ENCODE measurements at places on chromosomes 13 and 19.

- no peak for DNase-seq
Observed at GRCh38 chr13:101116826-101117225, 299.5 kb downstream of the NALCN start.

DNA sequence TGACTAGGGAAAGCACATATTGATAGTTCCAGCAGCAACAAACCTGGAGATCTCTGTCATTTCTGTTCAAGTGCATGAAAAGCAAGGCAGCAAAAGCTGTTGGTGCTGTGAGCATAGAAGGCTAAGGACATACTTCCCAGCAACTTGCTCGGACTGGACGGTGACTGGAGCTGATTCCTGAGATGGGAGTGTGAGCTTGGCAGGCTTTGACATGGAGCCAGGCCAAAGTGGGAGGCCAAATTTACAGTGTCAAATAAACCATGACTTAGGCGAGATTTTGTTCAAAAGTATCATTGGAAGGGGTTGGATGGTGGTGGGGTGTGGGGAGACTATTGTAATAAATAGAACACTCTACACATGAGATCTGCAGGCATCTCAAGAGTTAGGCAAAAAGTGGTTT lies 5.9 kb upstream of the ARGLU1 start:
- DNase-seq = no peak

DNA sequence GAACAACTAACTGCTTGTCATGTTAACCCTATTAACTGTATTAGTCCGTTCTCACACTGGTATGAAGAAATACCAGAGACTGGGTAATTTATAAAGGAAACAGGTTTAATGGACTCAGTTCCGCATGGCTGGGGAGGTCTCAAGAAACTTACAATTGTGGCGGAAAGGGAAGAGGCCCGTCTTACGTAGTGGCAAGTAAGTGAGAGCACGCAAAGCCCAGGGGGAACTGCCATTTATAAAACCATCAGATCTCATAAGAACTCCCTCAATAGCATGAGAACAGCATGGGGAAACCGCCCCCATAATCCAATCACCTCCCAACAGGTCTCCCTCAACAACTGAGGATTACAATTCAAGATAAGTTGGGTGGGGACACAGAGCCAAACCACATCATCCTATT lies 34.7 kb downstream of the PHF11 start:
- DNase-seq = no peak

GRCh38 chr13:111491659-111492058 lies 171.2 kb downstream of the TEX29 start:
- no peak for DNase-seq

DNA sequence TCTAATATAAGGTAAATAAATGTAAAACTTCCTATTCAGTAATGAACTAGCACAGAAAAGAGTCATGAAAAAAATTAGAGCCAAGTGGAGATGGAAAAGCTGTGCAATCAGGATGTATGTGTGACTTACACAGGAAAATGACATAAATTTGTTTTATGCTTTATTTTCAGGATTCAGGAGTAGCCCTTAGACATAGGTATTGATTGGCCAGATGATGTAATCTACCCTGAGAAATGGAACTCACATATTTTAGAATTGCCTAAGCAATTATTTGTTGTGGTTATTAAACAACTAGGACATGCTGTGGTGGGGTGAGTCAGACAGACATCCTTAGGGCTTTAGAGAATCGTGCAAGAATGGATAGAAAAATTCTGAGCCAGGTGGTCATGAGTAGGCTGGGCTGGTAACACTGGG lies 110.6 kb downstream of the PCDH9 start:
- DNase-seq = no peak

DNA sequence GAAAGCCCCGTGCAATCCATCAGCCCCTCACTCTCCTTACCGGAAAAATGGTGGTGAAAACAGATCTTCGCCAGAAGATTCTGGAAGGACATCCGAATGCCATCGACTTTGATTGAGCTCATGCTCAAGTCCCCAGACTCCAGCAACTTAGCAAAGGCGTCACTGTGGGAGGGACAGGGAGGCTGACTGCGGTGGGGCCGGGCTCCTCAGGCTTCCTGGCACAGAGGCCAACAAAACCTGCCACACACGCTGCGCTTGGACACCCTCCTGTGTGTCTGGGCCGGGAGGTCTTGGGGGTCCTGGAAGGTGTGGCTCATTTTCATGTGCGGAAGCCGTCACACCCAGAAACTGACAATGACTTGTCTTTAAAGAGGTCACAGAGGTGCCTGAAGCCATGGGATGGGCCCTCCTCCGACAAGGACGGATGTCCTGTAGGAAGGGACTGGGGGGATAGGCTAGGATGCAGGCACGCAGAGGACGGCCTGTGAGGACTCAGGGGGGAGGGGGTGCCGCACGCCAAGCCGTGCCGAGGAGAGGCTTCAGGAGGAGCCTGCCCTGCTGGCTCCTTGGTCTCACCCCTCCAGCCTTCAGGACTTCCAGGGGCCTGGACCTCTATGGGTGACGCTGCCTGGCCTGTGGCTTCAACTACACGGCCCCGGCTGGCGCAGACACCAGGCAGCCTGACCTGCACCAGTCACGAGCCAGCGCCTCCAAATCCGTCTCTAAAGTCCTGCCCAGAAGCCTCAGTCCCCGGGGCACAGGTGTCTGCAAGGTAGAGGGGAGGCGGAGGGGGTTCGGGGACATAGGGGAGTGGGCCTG lies 12.5 kb downstream of the IZUMO4 start:
- no peak for DNase-seq

DNA sequence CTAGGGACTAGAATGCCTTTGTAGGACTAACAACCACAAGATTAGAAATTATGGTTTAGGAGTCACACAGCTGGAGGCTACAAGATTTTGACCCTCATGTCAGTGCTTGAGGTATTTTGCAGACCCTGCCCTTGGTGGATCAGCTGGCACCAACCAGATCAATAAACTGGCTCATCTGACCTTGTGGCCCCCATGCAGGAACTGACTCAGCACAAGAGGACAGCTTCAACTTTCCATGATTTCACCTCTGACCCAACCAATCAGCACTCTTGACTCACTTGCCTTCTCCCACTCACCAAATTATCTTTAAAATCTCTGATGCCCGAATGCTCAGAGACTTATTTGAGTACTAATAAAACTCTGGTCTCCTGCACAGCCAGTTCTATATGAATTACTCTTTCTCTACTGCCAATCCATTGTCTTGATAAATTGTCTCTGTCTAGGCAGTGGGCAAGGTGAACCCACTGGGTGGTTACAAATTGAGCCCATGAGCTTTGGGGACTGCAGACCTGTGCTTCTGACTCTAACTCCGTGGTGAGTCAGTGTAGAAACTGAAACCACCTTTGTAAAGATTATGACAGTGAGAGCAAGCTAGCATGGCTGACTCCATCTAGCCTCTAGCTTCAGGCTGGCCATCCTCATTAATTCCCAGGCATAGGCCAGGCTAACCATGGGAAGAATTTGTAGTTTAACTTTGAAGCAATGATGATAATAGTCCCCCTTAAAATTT lies 33.9 kb upstream of the CEACAM8 start:
- DNase-seq = no peak

GRCh38 chr19:18203408-18203862 lies 407 bp downstream of the RAB3A start:
- DNase-seq = peak; percentile 57

DNA sequence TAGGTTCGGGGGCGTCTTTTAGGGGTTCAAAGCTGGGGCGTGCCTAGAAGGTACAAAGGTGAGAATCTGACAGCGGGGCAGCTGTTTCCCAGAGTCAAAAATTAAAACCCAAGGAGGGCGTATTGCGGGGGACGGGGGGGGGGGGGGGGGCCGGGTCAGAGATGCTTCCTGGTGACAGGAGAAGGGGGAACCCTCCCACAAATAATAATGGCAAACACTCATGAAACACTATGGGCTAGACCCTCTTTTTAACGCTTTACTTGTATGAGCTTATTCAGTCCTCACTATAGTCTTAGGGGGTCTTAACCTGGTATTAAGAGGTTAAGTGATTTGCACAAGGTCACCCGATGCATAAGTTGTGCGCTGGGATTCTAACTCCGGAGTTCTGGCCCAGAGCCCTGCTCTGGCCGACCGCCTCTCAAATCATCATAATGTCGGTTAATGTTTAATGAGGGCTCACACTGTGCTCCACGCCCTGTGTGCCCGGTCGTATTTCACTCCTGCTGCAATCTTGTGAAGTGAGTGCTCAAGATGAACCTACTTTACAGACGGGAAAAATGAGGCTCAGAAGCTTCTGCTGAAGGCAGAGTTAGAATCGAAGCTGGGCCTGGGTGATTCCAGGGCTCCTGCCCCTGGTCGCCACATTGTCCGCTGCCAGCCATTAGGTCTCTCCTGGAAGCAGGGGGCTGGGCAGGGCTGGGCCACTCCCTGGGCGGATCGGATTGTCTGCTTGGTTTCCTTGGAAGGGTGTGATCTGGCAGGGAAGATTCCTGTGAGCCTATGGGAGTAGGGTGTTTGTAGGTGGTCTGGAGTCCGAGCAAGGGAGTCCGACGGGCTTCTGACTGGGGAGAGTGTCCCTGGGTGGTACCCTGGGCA lies 964 bp downstream of the PAK4 start:
- DNase-seq = no peak

- peak; percentile 54 for DNase-seq
Observed at GRCh38 chr19:30682999-30683536, 310.9 kb downstream of the ZNF536 start.

DNA sequence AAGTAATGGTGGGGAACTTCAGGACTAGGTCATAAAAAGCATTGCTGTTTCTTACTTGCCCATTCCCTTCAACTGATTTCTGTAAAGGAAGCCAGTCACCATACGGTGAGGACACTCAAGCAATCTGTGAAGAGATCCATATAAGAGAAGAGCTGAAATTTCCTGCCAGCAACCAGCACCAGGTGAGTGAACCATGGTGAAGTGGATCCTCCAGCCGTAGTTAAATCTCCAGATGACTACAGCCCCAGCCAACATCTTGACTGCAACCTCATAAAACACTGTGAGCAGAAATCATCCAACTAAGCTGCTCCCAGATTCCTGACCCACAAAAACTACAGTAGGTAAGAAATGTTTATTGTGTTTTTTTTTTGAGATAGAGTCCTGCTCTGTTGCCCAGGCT lies 3.8 kb upstream of the SLC6A16 start:
- DNase-seq = no peak

GRCh38 chr19:55623130-55623529 lies 1.2 kb downstream of the ZNF784 start:
- no peak for DNase-seq

GRCh38 chr13:111323950-111324651 lies 3.7 kb downstream of the TEX29 start:
- no peak for DNase-seq

GRCh38 chr19:38710928-38711725 lies 33.1 kb downstream of the CAPN12 start:
- no peak for DNase-seq

DNA sequence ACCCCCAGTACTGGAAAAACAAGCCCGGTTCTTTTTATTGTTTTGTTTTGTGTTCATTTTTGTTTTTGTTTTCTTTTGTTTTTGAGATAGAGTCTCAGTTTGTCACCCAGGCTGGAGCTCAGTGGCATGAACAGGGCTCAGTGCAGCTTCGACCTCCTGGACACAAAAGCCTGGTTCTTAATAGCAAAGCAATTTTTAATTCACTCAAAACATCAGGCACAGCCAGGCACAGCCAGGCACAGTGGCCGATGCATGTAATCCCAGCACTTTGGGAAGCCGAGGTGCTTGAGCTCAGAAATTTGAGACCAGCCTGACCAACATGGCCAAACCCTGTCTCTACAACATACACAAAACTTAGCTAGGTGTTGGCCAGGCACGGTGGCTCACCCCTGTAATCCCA lies 30.7 kb downstream of the INSR start:
- no peak for DNase-seq

GRCh38 chr13:30856005-30856790 lies 49.9 kb upstream of the MEDAG start:
- DNase-seq = no peak

- DNase-seq = no peak
Observed at GRCh38 chr13:42984691-42985090, 7.3 kb downstream of the EPSTI1 start.

GRCh38 chr19:11944656-11945055 lies 19.7 kb downstream of the ZNF700 start:
- DNase-seq = no peak

DNA sequence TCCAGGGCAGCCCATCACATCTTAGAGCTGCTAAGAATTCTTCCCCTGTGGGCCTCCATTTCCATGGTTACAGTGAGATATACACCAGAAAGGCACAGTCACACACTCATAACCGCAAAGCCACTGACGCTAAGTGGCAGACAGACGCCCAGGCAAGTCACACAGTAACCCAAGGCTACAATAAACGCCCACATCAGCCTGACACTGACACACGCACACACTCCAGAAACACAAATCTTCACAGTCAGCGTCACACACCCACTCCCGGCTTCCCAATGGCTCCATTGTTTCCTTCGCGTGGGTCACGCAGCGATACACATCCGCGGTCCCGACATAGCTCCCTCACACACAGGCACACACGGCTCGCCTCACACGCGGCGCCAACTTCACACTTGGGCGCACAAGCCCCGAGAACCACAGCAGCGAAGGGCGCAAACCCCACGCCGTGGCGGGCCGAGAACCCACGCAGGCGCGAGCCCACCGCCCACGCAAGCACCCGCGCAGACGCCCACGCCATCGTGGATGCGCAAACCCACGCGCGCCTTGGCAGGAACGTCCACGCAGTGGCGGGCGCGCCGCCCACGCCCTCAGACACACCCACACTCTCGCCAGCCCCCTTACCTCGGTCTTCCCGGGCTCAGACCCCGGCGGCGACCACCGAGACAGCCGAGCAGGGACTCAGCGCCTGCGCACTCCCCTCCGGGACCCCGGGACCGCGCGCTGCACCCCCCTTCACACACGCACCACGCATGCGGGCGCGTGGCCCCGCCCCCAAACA lies at the start of gene ZNF667:
Gene ZNF667, minus strand, starts transcription at position 695 of the 778 bp plus-strand sequence. CDS start 14,975 bp downstream, outside the sequence.
- DNase-seq = no peak

DNA sequence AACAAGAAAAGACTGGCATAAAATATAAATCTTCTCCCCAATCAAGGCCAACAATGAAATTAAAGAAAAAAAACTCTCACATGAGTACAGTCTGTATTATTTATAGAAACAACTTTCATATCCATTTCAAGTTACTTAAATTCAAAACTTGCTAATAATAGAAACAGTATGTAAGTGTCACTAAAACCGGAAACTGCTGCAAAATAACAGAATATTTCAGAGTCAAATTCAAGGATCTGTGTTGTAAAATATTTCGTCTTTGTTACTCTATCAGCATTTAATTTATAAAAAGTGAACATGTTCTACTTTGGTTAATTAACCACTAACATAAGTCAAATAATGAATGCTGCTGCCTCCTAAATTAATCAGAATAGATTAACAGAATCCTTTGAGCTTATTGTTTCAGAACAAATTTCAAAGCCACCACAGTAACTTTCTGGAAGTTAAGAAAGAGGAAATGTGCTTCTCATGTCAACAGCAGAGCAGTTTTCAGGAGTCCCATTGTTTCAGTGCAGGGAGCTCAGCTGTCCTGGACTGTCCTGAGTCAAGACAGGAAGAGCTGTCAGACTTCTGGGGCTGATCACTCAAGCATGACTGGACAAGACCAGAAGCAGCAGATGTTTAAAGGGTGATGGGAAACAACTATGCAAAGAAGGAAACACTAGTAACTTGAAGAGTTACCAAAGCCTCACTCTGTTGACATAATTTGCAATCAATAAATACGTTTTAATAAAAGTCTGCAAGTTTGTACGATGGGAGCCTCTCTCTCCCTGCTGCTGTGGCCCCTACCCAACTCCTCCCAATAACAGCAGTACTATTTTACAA lies 76.9 kb downstream of the FOXO1 start:
- no peak for DNase-seq

- no peak for DNase-seq
Observed at GRCh38 chr13:68173111-68173510, 943.0 kb upstream of the PCDH9 start.

Data from CD4-positive, alpha-beta T cell (primary cell).